ENCODE measurements at places on chromosomes 11 and 22. TPM values are rescaled to one million over a fixed set of nuclear protein-coding genes. Genes with fewer than 3 reads are reported as not detected.
A peak's percentile ranks its signal among the peaks of the same experiment; 100 is the strongest.

OR4A16 gene
- not detected for total RNA-seq

GRCh38 chr11:64100360-64100759 lies 64.6 kb downstream of the FLRT1 start:
- no peak for DNase-seq

- no peak for DNase-seq
Measured at GRCh38 chr11:88377646-88378045, 40.1 kb upstream of the CTSC start.

- DNase-seq, result peak; percentile 7
Measured at GRCh38 chr11:2527621-2528291, 82.9 kb downstream of the KCNQ1 start.
